ENCODE measurements at places on chromosomes 5 and 9.

GRCh38 chr5:137022725-137023124 is 476.4 kb downstream of the SPOCK1 start:
- no peak for DNase-seq

- DNase-seq, result peak; percentile 41
Measured at GRCh38 chr9:136977649-136978072, 357 bp downstream of the PTGDS start.

DNA sequence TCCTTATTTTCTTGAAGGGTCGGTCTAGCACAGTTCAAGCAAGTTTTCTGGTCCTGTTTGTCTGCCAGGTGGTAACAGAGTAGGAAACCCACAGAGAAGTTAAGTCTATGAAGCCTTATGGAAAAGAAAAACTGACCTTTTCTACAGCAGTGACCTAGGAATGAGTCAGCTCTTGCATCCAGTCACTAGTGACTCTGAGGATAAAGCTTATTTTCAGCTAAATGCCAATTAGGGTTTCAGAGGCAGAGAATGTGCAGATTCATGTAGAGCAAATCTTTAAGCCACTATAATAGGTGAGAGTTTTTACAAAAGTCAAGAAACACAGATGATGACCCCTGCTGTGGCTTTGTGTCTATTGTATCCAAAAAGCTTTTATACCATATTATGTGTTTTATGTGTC is 100.7 kb downstream of the CWC27 start:
- DNase-seq, result no peak

GRCh38 chr5:144577676-144578075 is 407.0 kb downstream of the KCTD16 start:
- DNase-seq, result no peak

- no peak for DNase-seq
Measured at GRCh38 chr5:179258922-179259730, 86.1 kb downstream of the ADAMTS2 start.

Measured in nephron progenitor cell (in vitro differentiated cells).